8988T (cell line): ENCODE measurements at places on chromosomes 3 and 15.

DNA sequence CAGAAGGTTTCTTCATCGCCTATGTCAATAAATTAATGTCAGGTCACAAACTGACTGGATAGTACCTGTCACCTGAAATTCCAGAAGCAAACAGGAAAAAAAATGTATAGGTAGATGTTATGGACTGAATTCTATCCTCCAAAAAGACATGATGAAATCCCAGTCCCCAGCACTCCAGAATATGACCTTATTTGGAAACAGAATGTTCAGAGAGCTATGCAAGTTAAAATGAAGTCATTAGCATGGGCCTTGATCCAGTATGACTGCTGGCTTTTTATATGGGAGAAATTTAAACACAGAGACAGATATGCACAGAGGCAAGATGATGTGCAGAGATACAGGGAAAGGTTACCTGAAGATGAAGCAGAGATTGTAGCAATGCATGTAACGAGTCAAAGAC, 953.4 kb downstream of the ZPLD1 start:
- DNase-seq: no peak

DNA sequence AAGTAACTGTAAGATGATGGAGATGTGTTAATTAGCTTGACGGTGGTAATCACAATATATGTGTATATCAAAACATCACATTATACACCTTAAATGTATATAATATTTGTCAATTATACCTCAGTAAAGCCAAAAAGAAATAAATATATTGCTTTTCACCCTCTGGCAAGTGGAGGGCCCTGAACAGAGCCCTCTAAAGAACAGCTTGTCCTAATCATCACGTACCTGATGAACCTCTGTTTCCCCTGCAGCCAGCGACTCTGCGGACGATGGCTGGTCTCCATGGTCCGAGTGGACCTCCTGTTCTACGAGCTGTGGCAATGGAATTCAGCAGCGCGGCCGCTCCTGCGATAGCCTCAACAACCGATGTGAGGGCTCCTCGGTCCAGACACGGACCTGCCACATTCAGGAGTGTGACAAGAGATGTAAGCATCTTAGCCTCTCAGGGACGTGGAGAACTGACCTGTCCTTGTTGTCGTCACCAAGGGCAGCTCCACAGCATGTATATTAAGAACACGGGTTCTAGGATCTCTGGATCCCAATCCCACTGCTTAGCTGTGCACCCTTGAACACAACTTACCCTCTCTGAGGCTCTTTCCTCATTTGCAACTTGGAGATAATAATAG, 6.3 kb downstream of the THBS1 start:
- no peak for DNase-seq

DNA sequence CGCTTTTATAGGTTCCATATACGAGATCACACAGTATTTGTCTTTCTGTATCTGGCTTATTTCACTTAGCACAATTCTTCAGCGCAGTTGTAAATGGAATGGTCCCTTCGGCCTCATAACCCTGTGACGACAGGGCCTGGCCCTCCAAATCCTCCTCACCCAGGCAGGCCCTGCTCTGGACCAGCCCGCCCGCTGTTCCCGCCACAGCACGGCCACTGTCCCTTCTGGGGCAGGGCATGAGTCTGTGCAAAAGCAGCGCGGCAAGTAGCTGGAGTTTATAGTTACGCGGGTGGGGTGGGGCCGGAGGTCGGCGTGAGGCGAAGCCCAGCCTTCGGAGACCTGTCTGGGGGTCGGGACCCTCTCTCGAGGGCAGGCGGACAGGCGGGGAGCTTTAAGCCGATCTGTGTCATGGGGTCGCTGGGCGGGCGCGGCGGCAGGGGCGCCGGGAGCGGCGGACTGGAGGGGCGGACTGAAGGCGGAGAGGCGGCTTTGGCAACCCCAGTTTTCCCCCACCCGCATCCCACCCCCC, 543 bp downstream of the ARPIN start:
- peak; percentile 37 for DNase-seq

DNA sequence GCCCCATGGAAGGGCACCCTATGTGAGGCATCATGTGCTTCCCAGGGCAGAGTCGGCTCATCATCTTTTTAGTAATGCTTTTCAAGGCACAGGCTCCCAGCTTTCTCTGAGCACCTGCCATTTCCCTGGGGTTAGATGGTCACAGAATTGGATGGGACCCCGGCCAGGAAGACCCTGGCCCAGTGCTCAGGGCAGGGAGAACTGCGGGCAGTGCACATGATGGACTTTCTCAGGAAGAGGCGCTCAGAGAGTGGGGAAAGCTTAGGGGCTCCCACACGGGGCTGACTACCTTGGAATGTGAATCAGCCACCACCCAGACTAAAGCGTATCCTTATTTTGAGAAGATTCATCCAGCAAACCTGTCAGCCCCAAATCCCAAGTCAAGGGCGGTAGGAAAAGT, 16.5 kb upstream of the SKOR1 start:
- DNase-seq: no peak

GRCh38 chr3:179244878-179245277, 6.0 kb downstream of the KCNMB3 start:
- DNase-seq: no peak

- DNase-seq: peak; percentile 76
Measured at GRCh38 chr3:16060358-16060852, 114.1 kb upstream of the GALNT15 start.

DNA sequence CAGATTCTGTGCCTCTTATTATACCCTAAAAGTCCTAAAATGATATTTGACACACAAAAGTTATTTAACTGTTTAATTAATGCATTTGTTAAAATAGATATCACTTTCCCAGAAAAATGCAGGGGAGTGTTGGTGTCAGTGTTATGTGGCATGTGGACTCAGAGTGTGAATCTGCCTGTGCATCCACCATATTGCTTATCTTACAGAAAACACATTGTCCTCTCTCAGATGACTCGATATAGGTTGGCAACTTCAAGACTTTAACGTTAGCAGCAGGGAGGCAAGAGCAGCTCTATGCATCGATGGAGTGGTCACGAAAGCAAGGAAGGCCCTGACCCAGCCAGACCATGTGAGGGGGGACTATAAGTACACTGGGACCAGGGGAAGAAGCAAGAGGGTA, 165.4 kb upstream of the DCBLD2 start:
- DNase-seq: no peak

GRCh38 chr3:17945799-17946399, 203.5 kb upstream of the TBC1D5 start:
- no peak for DNase-seq

DNA sequence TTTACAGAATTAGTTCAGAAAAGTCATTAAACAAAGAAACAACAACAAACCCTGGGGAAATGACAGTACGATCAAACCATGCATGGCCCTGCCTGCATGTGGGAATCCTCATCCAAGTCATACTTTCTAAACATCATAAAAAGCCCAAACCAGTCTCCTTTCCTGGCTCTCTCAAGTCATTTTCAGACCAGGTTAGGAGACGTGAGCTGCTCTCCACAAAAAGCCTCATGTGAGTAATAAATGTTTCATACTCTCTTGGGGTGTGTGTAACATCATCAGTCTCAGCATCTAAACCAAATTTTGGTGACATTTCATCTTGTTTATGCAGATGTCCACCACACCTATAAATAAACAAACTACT, 18.9 kb downstream of the GREM1 start:
- no peak for DNase-seq
